ENCODE measurements at places on chromosomes 5 and 9.

GRCh38 chr5:5318426-5319190 is 103.9 kb upstream of the ICE1 start:
- DNase-seq = no peak

DNA sequence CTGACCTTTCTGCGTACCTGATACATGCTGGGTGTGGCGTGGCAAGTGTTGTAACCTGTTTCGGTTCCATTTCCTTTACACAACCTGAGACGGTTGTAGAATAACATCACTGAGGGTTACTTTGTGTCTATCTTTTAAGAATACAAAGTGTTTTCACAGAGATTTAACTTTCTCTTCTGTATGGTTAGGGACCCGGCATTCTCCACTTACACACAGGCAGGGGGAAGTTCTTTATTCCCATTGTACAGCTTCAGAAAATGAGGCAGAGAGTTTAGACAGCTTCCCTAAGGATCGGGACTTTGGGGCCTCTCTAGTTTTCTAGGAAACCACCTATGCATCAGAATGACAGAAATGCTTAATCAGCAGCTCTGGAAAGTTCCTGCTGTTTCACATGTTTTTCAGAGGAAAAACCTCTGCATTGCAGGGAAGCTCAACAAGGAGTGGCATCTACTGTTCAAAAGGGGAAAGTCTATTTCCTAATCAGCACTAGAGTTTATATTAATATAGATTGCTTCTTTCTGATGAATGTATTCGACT is 41.3 kb downstream of the CAST start:
- DNase-seq = no peak

DNA sequence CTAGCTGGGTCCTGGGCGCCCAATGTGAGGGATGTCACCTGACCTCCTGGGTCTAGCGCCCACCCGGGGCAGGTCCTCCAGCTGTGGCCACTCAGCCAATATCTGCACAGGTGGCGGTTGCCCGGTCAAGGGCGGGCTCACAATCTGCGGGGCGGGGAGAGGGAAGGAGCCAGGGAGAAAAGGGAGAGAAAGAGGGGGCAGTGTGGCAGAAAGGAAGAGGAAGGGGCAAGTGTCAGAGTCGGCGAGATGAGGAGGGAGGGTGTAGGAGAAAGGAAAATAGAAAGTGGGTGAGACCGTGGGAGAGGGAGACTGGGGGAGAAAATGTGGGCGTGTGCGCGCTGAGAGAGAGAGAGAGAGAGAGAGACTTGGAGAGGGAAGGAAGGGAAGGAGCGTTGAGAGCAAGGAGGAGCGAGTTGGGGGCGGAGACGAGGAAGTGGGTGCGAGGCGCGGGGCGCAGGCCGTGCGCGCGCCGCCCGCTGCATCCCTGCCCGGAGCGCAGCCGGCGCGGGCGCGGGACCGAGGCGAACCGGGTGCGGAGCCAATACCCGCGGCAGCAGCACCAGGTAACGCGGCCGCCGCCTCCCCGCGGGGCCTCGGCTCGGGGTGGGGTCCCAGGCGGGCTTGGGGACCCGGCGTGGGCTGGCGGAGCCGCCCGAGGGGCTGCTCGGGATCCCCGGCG is at the start of gene HRH2:
Gene HRH2, plus strand, starts transcription at position 479 of the 679 bp plus-strand sequence. CDS start 25,163 bp downstream, outside the sequence.
- DNase-seq = no peak

DNA sequence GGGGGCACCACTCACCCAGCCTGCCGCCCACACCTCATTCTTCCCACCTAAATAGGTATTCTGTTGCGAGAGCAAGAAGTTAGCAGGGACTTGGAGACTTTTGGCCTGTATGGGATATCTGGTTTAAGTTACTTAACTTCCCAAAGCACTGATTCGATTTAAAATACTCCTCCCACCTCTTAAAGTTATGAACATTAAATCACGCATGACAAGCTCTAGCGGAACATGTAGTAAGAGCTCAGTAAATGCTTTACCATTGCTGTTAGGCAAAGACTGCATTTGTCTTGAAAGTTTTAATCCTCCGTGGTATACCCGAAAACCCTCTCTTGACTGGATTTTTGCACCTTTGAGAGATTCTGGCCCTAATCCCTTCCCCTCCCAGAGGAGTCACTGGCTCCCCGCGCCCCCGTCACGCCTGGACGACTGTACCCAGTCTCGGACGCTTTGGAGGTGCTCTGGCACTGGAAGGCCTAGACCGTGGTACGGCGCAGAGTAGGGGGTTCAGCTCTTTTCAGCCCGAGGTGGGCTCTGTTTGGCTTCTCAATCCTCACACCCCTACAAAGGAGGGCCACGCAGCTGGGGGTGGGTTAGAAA is 4.4 kb downstream of the GDNF start:
- no peak for DNase-seq

DNA sequence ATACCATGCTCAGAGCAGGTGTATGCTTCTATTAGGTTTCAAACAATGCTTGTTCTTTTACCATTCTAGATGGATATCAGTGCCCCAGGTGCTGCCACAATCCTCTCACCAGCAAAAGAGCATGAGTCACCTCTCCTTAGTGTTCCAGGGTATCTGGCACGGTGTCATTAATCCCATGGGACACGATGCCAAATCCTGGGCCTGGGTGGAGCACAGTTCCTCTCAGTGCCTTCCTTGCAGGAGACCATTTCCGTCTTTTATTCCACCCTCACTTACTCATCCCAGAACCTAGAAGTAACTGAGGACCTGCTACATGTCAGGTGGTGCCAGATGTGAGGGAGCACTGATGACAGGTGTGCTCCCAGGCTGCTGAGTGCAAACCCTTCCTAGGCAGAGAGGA is 1.3 kb upstream of the OR13J1 start:
- DNase-seq = no peak

DNA sequence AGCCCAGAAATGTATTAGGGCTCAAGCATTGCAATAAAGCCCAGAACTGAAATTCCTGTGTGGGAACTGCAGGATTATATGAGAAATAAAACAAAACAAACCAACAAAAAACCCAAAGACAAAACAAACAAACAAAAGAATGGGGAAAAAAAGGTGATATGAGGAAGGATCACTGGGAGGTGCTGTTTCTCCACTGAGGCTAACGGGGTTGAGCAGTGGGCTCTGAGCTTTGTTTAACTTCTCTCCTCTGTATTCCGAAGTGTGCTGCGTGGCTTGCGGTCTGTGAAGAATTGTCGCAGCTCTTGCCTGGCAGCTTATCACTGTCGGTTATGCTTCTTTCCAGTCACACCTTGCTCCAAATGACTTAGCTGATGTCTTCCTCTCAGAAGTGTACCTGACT is 106.3 kb downstream of the TENT4A start:
- no peak for DNase-seq

GRCh38 chr5:96387616-96388015 is 45.4 kb downstream of the PCSK1 start:
- no peak for DNase-seq

- no peak for DNase-seq
These were observed 75.6 kb upstream of the SPIN1 start for GRCh38 chr9:88312517-88313103.

- no peak for DNase-seq
These were observed 109.9 kb downstream of the MEGF10 start for GRCh38 chr5:127400539-127400938.

GRCh38 chr5:31449174-31449573 is 82.7 kb downstream of the DROSHA start:
- no peak for DNase-seq

- DNase-seq = no peak
These were observed 88.1 kb downstream of the FGF1 start for GRCh38 chr5:142597546-142598337.

DNA sequence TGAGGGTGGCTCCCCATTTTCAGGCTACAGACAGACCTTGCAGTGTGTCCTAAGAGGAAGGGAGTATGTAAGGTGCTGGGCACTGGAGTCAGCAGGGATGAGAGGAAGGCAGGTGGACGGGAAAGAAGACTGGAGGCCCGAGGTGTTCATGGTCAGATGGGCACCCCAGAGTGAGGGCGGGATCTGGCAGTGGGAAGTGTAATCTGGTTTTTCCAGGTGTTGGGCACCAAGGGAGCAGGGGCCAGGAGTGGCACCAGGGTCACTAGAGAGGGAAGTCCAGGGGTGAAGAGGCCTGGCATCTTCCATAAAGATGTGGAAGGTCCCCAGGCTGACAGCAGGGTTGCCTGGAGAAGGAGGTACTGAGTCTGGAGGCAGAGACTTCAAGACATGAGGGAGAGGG is 29.7 kb downstream of the PITX1 start:
- DNase-seq = no peak

DNA sequence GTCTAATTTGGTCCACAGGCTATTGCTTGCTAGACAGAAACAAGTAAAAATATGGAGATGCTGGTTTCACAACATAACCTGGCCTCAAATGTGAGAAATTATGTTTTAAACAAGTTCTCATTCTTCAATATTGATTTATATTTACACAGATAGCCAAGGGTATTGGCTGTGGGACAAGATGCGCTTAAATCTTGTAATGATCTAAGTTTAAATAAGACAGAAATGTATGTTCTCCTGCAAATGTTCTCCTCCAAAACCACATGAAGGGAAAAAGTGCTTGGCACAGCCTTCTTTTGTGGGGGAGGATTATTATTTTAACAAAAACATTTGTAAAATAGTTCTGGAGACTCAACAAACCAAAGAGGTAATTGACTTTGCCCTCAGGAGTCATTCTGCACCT is 356.0 kb downstream of the DMAC1 start:
- no peak for DNase-seq

GRCh38 chr5:14463629-14464028 is 118.0 kb upstream of the OTULINL start:
- no peak for DNase-seq

GRCh38 chr5:168583742-168584482 is 4.7 kb upstream of the PANK3 start:
- no peak for DNase-seq

DNA sequence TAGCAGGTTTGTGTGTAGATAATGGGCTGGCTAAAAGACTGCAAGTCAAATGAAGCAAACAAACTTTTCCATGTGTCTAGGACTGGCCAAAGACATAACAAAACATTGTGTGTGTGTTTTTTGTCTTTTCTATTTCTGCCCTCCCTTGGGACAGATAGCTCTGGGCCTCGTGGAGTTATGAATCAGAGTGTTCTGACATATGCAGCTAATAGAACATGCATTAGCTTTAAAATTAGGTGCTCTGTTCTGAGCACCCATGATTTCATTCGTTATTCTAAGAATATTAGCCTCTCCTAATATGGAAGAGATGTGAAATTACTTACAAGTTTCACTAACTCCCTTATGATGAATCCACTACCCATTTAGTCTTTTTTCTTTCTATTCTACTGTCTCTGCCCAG is 367.3 kb upstream of the PAPPA start:
- DNase-seq = no peak

GRCh38 chr5:95518417-95518816 is 36.4 kb downstream of the SKIC3 start:
- no peak for DNase-seq

- no peak for DNase-seq
These were observed 547.4 kb downstream of the TLE1 start for GRCh38 chr9:81141961-81142360.

DNA sequence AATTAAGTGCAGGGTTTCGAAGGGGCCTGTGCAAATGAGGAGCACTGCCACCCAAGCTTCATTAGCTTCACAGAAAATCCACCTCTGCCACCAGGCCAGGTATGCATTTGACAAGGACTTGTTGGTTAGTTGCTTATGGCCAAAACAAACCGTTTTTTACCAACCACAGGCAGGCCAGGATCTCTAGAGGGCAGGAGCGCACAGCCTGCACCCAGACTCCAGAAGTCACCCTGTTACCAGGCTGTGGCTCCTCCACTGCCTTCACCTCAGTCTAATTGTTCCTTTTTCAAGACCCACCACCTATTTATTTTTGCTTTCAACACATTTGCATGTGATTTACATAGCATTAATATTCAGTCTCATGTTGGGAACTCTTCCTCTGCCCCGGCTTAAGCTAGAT is 78.3 kb upstream of the HSPA9 start:
- no peak for DNase-seq
